Omental fat pad (tissue), 4 donors: ENCODE measurements at places on chromosomes 3 and 15. TPM values are rescaled to one million over a fixed set of nuclear protein-coding genes. Genes with fewer than 3 reads are reported as not detected.

The CCRL2 gene
- total RNA-seq, result 13.1 TPM

DNA sequence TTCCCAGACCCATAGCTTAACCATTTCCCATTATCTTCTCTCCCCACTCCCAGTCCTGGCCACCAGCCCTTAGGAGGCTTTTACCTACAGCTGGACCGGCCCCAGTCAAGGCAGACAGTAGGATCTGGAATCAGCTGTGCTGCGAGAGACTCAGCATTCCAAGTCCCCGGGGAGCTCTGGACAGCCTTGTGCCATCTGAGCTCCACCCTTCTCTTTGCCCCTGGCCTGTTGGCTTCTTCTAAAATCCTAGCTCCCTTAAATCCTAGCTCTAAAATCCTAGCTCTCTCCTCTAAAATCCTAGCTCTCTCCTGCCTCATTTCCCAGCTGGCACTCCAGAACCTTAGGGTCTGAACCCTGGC lies 21.3 kb downstream of the MEGF11 start:
- no peak for DNase-seq

The SEMA3F gene
- total RNA-seq, result 46.2 TPM

GRCh38 chr15:67156834-67157233 lies 91.4 kb downstream of the SMAD3 start:
- DNase-seq, result no peak

DNA sequence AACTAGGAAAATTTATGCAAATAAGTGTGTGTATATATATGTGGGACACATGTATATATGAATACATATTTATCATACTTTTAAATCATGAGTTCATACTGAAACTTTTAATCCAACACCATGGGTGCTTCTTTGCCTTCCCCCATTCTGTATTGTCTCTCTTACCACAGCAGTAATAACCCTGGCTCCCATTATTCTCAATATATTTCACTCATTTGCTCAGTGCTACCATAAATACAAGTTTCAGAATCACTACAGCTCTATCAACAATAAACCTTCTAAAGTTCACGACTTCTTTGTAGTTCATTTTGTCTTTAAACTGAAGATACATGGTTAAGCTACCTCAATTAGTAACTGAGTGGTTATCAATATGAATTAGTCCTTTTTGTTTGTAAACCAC lies 82.2 kb downstream of the PCCB start:
- DNase-seq, result no peak

The ZBED2 gene
- 0.56 TPM for total RNA-seq

The NR1I2 gene
- total RNA-seq, result not detected

DNA sequence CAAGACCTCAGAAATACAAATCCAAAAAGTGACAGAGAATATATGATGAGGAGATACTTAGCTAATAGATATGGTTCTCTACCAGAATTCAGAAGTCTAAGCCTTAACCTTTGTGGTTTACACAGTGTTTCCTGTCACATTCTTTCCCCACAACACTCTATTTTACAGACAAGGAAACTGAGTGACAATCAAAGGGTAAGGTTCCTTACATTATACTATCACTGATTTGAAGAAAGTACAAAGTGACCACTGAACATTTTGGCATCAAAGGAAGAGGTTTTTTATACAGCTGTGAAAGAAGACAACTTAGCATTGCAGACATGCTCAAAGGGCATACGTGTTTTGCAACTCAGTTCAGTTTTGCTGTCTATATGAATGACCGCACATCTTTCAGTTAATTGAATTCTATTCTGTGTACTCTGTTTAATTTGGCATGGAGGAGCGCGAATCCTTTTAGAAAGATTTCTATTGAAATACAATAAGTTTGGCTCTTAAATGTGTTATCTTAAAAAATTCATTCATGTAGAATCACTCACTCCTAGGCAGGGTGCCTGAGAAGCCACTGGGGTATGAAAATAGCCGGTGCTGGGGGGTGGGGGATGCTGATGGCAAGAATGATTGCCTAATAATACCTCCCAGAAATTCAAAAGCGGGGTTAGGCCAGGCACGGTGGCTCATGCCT lies 66.5 kb upstream of the SKOR1 start:
- DNase-seq, result no peak
